ENCODE measurements at places on chromosomes 2 and 18.

DNA sequence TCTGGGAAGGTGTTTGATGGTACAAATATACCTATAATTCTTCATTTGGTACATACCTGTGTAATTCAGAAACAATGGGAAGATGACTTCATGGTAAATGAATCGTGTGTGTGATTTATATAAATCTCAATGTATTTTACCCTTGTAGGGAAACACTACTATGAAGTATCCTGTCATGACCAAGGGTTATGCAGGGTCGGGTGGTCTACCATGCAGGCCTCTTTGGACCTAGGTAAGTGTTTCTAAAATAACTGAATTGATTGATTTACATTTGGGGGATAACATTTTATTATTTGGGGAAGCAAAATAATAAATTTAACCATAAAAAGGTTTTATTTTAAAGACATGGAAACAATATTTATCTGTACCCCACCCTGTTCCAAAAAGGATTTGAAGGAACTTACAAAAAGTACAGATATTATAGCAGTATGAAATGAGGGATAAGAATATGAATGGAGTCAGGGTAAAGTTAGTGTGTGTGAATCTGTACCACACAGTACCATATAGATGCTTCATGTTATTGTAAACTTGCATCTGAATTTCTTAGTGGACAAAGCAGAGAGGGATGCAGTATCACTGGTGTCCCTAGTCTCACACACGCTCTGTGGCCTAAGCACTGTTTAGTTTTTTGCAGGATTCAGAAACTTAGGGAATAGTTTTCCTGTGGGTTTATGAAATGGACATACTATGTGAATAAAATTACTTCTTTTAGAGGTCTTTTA, 11.5 kb downstream of the DDX1 start:
- DNase-seq: no peak

DNA sequence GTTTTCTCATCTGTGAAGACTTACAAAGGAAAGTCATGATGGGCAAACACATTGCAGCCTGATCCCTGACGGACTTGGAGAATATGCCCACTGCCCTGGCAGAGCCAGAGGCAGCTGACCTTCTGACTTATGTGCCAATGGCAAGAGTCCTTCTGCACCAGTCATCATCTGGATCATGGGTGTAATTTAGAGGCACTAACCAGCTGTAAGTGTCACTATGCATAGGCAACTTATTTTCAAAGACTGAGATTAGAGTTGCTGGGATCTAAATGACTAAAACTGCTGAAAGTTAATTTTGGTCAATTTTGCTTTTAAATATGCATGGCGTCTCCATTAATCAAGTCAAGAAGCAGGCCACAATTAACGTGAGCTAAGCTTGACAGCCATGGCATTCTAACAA, 261.2 kb downstream of the BCL11A start:
- DNase-seq: no peak

DNA sequence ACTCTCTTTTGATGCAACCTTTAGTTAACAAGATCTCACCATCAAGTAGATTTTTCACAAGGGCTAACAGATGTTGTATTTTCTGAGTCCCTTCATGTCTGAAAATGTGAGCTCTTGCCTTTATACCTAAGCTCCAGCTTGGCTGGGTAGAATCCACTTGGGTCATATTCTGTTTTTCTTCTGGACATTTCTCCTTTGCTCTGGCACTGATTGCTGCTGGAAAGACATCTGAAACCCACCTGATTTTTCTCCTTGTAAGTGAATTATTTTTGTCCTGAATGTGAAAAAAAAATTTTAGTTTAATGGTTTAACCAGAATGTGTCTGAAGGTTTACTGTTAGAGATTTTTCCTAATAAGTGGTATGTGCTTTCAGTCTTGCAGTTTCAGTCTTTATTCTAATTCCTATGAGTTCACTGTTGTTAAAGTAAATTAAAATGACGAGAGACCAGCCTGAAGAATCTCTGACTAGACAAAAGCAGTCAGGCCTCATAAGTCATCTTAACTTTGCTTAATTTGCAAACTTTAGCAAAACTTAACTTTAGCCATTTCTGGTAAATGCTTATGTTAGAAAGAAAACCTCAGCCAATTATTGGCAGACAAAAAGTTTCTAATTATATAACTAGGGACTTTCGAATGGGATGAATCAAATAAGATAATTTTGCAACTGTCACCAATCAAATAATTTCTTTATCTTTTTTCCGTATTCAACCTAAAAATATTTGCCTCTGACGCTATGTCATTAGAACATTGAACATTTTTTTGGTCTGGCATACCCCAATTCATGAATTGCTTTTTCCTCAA, 70.8 kb downstream of the ACAA2 start:
- DNase-seq: no peak

- DNase-seq: no peak
These were observed 639.7 kb upstream of the SYT4 start for GRCh38 chr18:43916984-43917383.

DNA sequence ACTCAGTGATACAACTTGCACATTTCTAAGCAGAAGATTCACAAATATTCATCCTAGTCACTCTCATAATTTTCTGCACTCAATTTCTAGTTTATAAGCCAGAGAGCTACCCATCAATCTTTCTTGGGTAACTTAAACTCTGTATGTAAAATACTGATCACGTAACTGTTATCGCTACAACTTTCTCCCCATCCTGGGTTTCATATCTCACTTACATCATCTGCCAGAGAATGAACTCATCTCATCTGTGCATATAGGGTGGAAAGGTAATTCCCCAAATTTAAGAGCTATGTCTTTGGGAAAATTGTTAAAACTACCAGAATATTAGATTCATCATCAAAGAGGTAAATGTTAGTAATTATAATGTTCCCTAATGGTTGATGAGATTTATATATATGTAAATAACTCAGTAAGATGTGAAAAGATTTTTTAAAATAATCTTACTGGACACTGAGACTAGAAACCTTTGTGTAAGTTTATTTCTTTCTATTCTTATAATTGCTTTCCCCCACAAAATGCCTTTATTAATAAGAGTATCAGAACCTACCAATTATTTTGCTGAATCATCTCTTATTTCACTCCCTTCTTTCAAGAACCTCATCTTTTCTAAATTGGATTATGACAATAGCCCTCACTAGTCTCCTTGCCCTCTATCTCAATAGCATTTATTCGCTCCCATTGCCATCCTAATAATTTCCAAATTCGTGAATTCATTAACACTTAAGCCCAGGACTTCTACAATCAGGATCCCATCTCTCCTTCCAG, 729.0 kb downstream of the EPHA4 start:
- DNase-seq: no peak

- no peak for DNase-seq
These were observed 89.4 kb downstream of the SCN3A start for GRCh38 chr2:165114346-165114939.

DNA sequence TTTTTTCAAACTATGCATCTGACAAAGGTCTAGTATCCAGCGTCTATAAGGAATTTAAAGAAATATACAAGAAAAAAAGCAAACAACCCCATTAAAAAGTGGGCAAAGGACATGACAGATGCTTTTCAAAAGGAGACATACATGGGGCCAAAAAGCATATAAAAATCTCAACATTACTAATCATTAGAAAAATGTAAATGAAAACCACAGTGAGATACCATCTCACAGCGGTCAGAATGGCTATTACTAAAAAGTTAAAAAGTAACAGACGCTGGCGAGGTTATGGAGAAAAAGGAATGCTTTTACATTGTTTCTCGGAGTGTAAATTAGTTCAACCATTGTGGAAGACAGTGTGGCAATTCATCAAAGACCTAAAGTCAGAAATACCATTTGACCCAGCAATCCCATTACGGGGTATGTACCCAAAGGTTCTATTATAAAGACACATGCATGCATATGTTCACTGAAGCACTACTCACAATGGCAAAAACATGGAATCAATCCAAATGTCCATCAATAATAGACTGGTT, 643.1 kb upstream of the LRRTM1 start:
- no peak for DNase-seq

DNA sequence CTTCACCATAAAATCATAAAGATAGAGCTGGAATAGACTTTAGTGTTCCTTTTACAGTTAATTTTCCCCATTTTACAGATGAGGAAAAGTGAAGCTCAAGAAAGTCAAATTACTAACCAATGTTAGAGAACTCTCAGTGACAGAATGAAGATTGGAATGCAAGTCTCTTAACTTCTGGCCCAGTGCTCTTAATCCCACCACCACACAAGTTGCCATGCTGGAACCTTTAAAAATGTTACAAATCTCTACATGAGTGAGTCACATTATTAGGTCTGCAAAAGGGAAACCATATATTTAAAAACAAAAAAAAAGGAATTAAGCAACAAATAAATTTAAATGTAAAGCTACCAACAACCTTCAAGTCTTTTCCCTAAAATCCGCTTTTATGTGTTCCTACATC, 3.5 kb downstream of the NCKAP1 start:
- DNase-seq: no peak

- DNase-seq: no peak
These were observed 386.3 kb upstream of the MEIS1 start for GRCh38 chr2:66048667-66049066.

GRCh38 chr2:161406316-161406715, 9.8 kb upstream of the TBR1 start:
- DNase-seq: no peak

DNA sequence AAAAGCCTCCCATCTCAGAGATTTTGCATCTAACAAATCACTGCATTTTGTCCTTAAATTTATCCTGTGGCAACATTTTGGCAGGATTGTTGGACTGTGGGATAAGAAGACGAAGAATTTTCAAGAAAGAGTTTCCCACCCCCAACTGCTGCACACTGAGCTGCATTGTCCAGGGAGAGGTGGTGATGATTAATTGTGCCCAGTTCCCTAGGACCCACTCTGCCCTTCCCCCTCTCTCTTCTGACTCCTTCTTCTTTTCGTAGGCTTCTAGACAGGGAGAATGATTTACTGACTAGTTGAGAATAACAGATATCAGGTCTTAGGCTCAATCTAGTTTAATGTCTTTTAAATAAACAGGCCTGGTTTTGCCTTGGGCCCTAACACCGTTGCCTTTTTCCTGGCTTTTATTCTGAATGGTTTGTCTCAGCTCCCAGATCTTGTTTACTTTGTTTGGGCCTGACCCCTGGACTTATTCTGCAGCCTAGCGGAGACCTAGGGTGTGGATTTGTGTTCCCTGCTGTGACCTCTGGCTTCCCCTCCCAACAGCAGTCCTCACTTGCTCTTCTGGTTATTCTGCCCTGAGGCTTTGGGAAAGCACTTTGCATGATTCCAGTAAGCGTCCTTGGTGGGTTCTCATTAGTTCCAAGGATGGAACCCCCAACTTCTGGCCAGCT, 233.3 kb downstream of the INSIG2 start:
- DNase-seq: no peak

DNA sequence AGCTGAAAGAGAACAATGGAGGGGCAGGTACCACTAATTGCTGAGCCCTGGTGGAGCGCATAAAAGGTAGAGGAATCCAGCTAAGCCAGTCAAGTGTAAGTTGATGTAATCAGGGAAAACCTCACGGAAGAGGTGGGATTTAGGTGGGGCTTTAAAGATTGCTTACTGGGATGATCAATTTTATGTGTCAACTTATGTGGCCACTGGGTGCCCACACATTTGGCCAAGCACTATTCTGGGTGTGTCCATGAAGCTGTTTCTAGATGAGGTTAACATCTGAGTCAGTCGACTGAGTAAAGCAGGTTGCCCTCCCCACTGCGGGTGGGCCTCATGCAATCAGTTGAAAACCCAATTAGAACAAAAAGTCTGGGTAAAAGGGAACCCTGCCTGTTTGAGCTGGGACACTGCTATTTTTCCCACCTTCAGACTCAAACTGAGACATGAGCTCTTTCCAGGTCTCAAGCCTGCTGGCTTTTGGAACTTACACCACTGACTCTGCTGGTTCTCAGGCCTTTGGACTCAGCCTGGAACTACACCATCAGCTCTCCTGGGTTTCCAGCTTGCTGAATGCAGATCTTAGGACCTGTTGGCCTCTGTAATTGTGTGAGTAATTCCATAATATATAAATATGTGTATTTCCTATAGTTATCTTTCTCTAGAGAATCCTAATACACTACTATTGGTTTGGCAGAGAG, 67.3 kb downstream of the MYO5B start:
- no peak for DNase-seq

GRCh38 chr18:47709556-47709955, 220.9 kb downstream of the SMAD2 start:
- no peak for DNase-seq

DNA sequence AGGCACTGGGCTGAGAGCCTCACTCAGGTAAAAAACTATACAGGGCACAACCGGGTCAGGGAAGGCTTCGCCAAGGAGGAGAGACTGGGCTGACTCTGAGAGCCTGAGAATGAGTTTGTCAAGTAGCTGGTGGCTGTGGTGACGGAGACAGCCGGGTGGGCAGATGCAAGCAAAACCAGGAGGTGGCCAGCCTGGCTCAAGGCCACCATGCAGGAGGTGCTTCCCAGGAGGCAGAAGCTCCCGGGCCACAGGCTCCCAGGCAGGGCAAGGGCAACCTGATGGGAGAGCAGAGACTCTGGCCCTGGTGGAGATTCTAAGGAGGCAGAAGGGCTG, 2.9 kb upstream of the INHBB start:
- no peak for DNase-seq

DNA sequence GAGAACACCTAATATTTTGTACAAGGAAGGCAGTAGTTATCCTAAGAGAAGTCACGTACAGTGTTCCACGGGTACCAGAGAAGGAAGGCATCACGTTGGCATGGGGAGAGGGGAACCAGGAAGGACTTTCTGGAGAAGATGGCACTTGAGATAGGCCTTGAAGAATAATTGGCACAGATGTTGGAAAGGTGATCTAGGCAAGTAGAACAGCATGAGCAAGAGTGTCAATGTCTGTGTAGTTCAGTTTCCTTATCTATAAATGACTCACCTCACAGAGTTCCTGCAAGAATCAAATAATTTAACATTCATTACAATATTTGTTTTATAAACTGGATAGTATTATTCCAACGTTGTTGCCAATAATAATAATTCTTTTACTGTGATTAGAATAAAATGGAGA, 48.3 kb upstream of the BZW1 start:
- no peak for DNase-seq

DNA sequence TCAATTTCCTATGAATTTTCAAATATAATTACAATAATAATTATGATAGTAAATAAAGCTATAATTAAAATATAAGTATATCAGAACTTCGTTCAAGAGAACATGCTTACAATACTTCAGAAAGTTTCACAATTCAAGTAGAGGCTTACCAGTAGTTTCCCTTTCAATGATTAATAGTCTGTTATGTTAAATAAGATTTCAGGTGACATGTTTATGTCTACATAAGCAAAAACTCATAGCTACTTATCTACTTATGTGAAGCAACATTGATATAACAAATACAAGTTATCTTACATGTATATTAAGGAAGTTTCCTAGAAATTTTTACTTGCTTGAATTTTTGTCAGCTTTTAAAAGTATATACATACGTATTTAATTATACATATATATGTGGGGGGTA, 4.5 kb upstream of the COL3A1 start:
- DNase-seq: no peak

All from NCI-H1105 treated with DMSO at 0.1 percent for 48 hours (cell line).